ENCODE measurements at places on chromosomes 11 and 22. TPM values are rescaled to one million over a fixed set of nuclear protein-coding genes. Genes with fewer than 3 reads are reported as not detected.

DNA sequence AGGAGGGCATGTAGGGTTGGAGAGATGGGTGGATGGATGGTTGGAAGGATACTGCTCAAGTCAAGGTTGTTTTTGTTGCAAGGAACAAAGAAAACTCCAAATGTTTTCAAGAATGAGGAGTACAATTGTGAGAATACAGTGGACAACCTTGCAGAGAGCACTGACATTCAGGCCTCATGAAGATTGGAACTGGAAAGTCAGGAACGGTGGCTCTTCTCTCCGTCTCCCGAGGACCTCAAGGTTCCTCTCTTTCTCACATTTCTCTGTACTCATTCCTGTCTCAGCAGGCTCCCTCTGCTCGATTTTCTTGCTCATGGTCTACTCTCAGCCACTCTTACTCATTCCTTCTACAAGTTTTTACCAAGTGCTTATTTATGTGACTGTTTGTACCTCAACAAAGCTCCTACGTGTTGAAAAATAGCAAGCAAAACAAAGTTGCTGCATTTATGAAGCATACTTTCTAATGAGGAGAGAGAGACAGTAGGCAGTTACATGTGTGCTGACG lies 97.6 kb downstream of the SWAP70 start:
- H3K27ac ChIP-seq = no peak overlapping the region
- no peaks in the 10 kb centered on the region for H3K36me3 ChIP-seq
- no peak overlapping the region for H3K4me3 ChIP-seq
- H3K27me3 ChIP-seq = no peaks in the 10 kb centered on the region
- H3K4me1 ChIP-seq = peaks cover 52% of the 10 kb centered on the region

GRCh38 chr11:129298988-129299387 lies 76.7 kb upstream of the BARX2 start:
- H3K27me3 ChIP-seq = no peaks in the 10 kb centered on the region
- H3K36me3 ChIP-seq = no peaks in the 10 kb centered on the region
- peak; percentile 28 for DNase-seq
- no peak overlapping the region for H3K4me3 ChIP-seq
- no peak overlapping the region for H3K27ac ChIP-seq

DNA sequence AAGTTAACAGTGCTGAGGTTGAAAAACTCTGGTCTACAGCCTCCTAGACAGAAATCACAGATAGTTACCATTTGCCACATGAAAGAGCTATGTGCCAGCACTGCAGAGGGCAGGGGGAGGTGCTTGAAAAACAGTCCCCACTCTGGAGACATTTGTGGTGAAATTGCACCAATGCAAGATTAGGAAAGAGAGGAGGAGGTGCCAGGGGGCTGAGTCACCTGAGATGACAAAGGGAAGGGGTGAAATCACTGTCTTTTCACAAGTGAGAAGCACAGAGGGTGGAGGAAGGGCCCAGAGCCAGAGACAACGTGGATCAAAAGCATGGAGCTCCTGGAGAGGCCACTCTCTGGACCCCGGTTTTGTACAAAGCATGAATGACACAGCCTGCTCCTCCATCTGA lies 196.3 kb downstream of the BUD13 start:
- H3K27ac ChIP-seq = no peak overlapping the region
- no peak overlapping the region for H3K4me3 ChIP-seq
- peaks cover 9% of the 10 kb centered on the region for H3K4me1 ChIP-seq
- no peaks in the 10 kb centered on the region for H3K36me3 ChIP-seq
- H3K27me3 ChIP-seq = peaks cover 34% of the 10 kb centered on the region
- DNase-seq = no peak

DNA sequence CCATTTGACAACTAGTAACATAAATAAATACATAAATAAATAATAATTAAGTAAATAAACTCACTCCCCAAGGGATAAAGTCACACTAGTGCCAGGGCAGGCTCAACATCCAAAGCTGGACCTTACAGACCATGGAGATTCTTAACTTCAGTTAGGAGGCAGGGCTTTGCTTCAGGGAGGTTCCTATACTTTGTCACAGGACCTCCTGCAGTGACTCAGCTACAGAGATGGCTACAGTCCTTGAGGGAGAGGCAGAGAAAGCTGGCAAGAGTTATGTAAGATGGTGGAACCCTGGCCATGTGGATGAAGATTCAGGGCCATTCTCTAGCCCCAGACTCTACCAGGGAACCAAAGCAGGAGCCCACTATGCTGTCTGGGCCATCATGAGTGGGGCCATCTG lies 74.1 kb upstream of the CADM1 start:
- H3K27ac ChIP-seq = no peak overlapping the region
- no peak overlapping the region for H3K4me3 ChIP-seq
- no peaks in the 10 kb centered on the region for H3K4me1 ChIP-seq
- no peak for DNase-seq
- no peaks in the 10 kb centered on the region for H3K36me3 ChIP-seq
- peaks cover 5% of the 10 kb centered on the region for H3K27me3 ChIP-seq

DNA sequence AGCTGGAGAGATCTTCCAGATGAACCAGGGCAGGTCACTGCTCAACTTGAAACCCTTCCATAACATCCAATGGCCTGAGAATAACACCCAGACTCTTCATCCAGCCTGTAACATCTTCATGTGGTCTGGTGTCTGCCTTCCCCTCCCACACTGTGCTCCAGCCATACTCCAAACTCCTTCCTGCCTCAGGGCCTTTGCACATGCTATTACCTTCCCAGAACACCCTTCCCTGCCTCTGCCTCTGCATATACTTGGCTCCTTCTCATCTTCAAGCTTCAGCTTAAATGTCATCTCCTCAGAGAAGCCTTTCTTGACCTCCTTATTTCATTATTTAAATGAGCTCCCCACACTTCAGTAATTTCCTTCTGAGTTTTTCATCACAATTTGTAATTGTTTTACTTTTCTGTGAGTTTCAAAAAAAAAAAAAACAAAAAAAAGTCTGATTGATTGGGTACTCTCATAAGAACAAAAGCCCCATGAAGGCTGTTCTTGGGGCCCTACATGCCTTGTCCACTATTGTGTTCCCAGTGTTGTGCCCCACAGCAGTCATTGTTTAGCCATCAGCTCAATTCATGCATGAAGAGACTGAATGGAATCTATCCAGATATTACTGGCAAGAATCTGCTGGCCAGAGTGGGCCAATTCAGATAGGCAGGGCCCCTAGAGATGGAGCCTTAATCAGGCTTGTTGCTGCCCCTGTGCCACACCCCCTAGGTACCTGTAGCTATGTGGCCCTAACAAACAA lies 22.1 kb downstream of the LMO1 start:
- H3K36me3 ChIP-seq = no peaks in the 10 kb centered on the region
- no peak overlapping the region for H3K4me3 ChIP-seq
- H3K27me3 ChIP-seq = peaks cover 13% of the 10 kb centered on the region
- H3K27ac ChIP-seq = no peak overlapping the region
- no peak for DNase-seq

GRCh38 chr11:72646024-72646423 lies 28.2 kb downstream of the PDE2A start:
- no peak overlapping the region for H3K27ac ChIP-seq
- peaks cover 10% of the 10 kb centered on the region for H3K27me3 ChIP-seq
- peaks cover 3% of the 10 kb centered on the region for H3K4me1 ChIP-seq
- H3K36me3 ChIP-seq = no peaks in the 10 kb centered on the region

- H3K27me3 ChIP-seq = no peaks in the 10 kb centered on the region
- DNase-seq = no peak
- no peak overlapping the region for H3K4me3 ChIP-seq
These were observed 308.9 kb downstream of the NXPE2 start for GRCh38 chr11:114987186-114987760.

- H3K4me3 ChIP-seq = peak overlapping the region; percentile 61
- H3K4me1 ChIP-seq = peaks cover 19% of the 10 kb centered on the region
- peaks cover 3% of the 10 kb centered on the region for H3K36me3 ChIP-seq
- H3K27ac ChIP-seq = peak overlapping the region; percentile 4
- no peaks in the 10 kb centered on the region for H3K27me3 ChIP-seq
These were observed 650 bp upstream of the MAPK11 start for GRCh38 chr22:50270666-50271394.

CELSR1 gene
- 38.5 TPM for total RNA-seq

AQP11 gene
- total RNA-seq = 0.48 TPM

Measured in astrocyte (in vitro differentiated cells and primary cell).